ENCODE measurements at places on chromosomes 2 and 18.

DNA sequence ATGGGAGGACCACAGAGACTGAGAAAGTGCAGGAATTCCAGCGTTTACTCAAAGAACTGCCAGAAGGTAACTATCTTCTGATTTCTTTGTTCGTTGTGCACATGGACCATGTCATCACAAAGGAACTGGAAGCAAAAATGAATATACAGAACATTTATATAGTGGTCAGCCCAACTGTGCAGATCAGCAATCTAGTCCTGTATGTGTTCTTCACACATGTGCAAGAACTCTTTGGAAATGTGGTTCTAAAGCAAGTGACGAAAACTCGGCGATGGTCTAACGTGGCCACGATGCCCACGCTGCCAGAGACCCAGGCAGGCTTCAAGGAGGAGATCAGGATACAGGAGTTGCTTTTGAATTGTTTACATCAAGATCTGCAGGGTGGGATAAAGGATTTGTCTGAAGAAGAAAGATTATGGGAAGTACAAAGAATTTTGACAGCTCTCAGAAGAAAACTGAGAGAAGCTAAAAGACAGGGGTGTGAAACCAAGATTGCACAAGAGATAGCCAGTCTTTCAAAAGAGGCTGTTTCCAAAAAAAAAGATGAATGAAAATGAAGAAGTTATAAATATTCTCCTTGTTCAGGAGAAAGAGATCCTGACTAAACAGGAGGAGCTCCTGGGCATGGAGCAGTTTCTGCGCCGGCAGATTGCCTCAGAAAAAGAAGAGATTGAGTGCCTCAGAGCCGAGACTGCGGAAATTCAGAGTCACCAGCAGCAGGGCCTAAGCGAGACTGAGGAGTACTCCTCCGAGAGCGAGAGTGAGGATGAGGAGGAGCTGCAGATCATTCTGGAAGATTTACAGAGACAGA is 8.3 kb upstream of the CHST10 start:
- DNase-seq, result no peak

DNA sequence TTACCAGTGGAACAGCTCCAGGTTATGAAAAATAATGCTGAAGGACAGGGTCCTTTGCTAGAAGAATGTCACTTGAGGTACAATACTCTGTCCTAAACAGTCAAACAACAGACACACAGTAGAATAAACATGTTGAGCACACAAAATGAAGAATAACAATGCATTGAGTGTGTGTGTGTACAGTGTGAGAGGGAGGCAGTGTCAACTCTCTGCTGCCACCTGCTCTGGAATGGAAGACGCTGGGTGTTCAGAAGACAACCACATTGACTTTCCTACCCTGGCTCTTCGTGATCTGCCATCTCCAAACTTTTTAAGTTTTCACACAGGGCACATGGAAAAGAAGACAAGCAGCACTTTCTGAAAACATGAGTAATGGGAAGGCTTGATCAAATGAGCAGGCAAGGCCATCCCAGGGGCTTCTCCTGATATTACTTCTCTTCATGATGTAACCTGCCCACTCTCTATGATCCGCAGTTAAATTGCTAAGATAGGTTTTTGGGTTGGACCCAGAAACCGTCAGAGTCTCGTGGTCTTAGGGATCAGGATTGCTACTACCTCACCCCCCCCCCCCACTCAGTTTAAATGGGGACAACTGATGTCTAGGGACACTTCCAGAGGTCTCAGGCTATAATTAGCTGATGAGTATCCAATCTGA is 533.2 kb upstream of the TNP1 start:
- DNase-seq, result no peak

DNA sequence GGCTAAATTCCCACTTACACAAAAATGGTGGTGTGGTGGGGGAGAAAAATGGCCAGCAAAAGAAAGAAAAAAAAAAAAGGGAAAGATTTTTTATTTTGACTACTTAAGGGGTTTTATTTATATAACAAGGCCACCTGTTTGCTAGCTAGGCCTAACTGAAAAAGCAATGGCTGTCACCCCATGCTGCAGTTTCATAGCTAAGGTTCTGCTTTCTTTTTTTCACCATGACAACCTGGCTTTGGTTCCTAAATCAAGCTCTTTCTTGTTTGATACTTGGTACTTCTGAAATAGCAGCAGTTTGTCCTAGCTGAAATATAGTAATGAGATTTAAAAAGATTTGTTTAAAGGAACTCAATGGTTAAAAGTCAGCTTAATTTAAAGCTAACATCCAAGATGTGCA is 433.2 kb upstream of the MEX3C start:
- no peak for DNase-seq

DNA sequence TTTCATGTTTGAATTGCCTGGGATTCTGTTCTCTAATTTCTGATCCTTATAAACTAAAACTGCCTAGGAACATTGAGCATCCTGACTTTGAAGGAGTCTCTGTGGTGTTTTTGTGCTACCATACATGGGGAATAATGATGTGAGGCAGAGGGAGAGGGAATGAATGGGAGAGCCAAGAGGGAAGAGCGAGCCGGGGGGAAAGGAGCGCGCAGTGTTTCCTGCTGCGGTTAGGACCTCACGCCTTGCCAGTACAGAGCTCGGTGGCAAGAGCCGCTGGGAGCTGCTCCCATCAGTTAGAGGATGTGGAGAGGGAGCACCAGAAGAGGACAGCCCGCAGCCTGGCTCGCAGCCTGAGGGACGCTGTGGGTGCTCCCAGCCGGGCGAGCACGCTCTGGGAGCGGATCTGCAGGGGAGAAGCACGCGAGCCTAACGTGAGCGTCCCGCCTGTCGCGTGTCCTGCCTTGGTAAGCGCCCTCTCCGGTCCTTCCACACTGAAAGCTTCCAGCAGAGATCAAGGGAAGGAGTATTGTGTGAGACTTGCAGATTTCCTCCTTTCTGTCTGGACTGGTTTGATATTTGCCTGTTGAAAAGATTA is 114.7 kb downstream of the FAM210A start:
- DNase-seq, result no peak

DNA sequence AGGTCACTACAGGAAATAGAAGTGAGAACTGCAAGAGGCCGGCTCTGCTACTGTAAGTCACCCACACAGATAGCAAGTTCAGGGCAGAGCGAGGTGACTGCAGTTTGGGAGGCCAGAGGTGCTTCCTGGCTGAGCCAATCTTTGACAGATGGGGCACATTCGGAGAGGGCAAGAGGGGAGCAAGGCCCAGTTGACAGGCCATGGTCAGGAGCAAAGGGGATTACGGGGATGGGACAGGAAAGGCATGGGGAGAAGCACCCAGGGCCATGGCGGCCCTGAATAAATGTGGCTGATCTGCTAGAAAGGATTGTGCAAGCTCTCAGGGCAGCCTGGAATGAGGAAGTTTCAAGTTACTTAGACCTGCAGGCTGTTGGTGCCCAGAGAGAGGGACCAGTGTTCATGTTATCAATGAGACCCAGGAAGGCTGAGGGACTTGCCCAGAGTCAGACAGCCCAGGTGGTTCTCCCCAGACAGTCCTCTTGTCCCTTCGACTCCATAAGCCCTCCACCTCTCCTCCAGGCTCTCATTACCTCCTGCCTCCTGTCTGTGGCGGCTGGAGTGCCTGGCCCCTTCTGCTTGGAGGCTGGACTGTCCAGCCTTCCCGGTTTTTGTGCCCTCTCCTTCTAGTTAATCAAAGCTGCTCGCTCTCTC is 123.3 kb downstream of the CTIF start:
- DNase-seq, result no peak

DNA sequence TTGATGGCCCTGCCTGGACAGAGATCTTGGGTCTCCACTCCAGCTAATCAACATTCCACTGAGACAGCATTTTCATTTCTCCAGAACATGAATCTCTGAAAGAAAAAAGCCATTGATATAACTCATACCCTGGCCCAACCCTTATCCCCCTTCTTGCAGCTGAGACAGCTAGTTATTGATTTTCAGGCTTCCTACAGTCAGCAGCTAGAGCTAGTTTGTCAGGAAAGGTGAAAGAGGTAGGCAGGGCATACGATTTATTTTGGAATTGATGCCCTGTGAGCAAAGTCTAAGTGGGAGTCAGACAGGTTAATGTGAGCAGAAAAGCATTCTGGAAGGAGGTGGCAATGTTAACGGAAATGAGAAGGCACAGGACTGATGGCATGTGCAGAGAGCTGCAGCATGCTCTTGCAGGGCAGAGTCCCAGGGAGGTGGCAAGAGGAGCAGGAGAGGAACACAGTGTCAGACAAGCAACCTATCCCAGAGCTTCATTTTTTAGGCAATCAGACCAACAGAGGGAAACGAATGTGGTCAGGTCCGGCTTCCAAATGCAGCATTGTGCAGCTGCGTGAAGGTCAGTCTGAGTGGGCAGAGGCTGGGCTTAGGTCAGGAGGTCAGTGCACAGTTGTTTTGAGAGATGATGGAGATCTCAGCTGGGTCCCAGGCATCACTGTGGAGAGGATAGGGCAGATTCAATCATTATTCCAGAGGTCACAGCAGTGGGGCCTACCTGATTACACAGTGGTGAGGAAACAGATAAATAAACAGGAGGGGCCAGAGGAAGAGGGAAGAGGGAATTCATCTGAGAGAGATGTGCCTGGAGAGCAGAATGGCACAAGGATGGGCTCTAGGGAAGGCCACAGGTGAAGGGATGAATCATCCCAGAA is 134.8 kb downstream of the CMPK2 start:
- no peak for DNase-seq

GRCh38 chr2:17857021-17857420 is 21.4 kb upstream of the KCNS3 start:
- DNase-seq, result no peak

DNA sequence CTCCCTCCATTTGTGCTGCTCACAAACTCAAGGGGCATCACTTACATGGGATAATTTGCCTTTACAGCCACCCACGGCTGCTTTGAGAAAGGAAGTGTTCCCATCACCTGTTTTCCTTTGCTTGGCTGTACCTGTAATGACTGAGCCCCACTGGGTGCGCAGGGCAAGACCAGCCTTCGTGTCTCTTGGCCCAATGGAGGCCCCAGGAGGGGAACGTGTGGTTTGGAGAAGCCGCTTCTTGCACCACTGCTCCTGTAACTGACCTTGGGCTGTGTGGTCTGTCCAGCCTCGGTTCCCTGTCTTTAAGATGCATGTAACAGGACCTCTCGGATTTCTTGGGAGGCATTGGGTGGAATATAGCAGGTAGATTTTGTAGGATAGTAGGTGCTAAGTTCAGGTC is 41.1 kb downstream of the LDLRAD4 start:
- no peak for DNase-seq

DNA sequence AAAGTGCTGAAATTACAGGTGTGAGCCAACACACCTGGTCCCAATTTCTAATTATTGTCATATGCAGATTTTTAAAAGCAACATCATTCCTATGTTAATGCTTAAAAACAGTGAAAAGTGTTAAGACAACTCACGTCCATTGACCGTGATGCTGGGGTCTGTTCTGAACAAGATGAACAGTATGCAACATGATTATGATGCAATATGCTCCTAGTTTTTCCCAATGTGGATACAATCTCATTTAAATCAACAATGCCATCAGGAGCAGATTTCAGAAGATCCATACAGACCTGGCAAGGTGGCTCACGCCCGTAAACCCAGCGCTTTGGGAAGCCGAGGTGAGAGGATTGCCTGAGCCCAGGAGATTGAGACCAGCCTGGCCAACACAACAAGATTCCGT is 31.5 kb downstream of the E2F6 start:
- no peak for DNase-seq

- DNase-seq, result no peak
Observed at GRCh38 chr18:40939656-40940515, 1015.1 kb upstream of the PIK3C3 start.

DNA sequence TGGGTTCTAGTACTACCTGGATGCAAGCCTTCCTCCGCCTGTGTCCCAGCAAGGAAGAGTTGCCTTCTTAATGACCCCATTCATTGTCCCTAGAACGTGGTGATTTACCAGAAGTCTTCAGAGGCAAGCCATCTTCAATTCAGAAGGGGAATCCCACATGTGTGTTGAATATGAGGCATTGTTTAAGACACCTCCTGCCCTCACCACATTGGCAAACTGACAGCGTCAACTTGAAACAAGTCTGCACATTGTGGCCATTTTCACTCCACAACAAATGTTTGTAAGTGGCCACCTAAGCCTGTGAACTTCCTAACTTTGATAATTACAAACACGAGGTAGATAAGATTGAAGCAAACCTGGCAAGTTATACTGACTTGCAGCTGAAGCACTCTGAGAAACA is 83.7 kb downstream of the TCF7L1 start:
- DNase-seq, result no peak

- no peak for DNase-seq
Observed at GRCh38 chr2:16281451-16282335, 341.3 kb downstream of the MYCN start.

GRCh38 chr2:208369091-208369490 is 37.5 kb upstream of the PTH2R start:
- no peak for DNase-seq

- no peak for DNase-seq
Observed at GRCh38 chr2:220465700-220466099, 838.3 kb downstream of the SLC4A3 start.

GRCh38 chr2:5022061-5022460 is 670.1 kb upstream of the SOX11 start:
- DNase-seq, result no peak

GRCh38 chr2:230678018-230678417 is 34.6 kb upstream of the CAB39 start:
- no peak for DNase-seq

- DNase-seq, result no peak
Observed at GRCh38 chr2:85503168-85503850, 35.7 kb upstream of the MAT2A start.

Measured in activated CD4-positive, alpha-beta T cell treated with anti-CD3 and anti-CD28 coated beads for 24 hours (primary cell).